Calu3 (cell line): ENCODE measurements at places on chromosomes 2 and 18. TPM values are rescaled to one million over a fixed set of nuclear protein-coding genes. Genes with fewer than 3 reads are reported as not detected.
A peak's percentile ranks its signal among the peaks of the same experiment; 100 is the strongest.

Gene CDK15
- total RNA-seq, result not detected in 2 replicates

Gene IDH1
- 166 TPM in 2 replicates for total RNA-seq

DNA sequence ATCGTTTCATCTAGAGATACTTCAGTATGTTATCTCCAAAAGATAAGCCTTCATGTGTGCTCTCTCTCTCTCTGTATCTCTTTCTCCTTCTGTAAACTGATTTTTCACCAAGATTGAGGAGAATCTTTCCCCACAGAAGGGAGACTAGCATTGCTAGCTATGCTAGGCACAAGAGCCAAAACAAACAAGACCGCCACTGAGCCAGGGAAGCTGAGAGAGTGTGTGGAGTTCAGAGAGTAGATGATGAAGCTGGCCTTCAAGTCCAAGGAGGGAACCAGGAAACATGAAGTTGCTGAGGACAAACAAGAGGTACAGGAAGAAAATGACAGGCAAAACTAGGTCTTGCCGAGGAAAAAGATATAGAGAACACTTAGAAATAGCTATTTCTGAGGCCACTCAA is 23.4 kb downstream of the DAPL1 start:
- no peak for DNase-seq

Gene IL36G
- total RNA-seq, result 0.38 TPM in 1 of 2 replicates, not detected in the other

DNA sequence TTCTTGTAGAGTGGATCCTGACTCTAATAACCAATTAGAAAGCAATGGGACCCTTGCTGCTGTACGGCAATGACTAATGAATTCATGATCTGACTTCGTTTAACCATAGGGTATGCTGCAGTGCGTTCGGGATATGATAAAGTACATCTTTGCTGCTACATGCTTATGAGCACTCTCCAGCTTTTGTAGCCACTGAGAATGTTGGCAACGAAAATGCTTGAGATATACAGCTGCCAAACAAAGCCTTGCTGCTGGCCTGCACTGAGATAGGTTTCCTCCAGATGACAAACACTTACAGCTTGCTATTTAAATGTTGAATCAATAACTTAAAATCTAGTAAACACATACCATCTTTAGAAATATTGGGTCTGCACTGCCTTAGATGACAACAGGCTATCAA is 372.4 kb upstream of the SLC8A1 start:
- DNase-seq, result no peak

Gene UNC80
- total RNA-seq, result not detected in 2 replicates

Gene PARD6G
- total RNA-seq, result 0.81 and 1.5 TPM in 2 replicates

DNA sequence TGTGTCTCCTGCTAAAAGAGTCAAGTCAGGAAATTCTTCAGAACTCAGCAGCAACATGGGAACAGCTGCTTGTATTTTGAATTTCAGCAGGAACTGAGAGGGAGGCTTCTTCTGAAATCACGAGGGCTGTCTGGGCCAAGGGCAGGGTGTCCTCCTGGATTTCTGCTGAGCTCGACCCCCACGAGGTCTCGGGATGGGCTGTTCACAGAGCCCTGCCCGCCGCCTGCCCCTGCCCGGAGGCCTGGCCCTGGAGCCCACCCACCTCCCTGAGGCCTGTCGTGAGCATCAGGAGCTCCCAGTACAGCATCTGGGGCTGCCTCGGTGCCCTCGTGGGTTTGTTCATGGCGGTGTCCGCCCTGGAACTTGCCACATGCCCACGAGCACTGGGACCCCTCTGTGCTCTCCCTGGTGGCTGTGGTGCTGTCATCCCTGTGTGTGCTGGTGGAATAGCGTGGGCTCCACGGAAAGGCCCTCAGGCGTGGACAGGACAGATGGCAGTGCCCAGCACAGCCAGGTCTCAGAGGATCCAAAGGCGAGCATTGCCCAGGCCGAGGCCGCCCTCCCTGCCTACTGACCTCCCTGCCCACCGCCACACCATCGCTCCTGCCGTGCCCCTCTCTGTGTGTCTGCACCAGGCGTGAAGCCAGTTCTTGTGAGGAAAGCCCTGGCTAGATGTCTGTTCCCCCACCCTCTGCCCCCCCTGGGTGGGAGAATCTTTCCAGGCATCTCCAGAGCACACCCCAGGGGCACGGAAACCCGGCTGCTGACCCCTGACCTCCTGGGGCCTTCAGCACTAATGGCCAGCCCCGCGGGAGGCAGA is 25.9 kb downstream of the RAMP1 start:
- no peak for DNase-seq

DNA sequence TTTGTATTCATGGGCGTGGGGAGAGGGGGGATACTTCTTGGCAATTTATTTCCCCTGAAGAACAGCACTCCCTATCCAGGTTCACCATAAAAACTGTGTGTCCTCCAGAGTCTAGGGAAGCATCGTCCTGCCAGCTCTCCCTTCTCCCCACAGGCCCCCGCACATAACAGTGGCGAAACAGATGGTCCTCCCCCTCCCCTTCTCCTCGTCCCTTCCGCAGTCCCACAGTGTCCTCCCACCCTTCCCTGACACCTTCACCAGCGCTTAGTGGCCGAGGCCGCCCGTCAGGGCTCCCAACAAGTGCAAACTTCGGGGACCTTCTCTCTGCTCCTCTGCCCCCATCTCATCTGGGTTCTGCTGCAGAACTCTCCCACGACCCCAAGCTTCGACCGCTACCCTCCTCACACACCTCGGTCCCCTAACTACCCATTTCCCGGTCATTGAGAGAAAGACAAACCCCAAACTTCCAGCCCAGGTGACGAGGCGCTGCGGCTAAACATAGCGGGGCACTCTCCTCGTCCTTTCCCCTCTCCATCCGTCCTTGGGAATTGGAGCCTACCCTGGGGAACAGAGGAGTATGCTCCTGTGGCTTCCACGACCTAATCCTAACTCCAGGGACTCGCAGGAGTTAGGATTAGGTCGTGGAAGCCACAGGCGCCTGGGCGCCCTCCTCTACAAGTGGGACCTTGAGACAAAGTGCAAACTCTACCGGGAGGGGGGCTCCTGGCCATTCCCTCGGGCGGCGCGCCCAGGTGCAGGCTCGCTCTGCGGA is 971 bp downstream of the ZNF385B start:
- no peak for DNase-seq

Gene HOXD1
- not detected in 2 replicates for total RNA-seq

GRCh38 chr18:25446972-25447371 is 95.0 kb upstream of the ZNF521 start:
- DNase-seq, result no peak

- DNase-seq, result no peak
These were observed 103.6 kb upstream of the TGFA start for GRCh38 chr2:70657246-70657645.

Gene ZNF2
- 3.5 and 4.8 TPM in 2 replicates for total RNA-seq

Gene SLC35F6
- 36.9 and 43.0 TPM in 2 replicates for total RNA-seq

Gene C1QL2
- not detected in 2 replicates for total RNA-seq

Gene NEB
- total RNA-seq, result 27.5 and 50.0 TPM in 2 replicates

GRCh38 chr2:180124273-180125139 is 117.4 kb upstream of the CWC22 start:
- DNase-seq, result peak; percentile 24

Gene NTSR2
- not detected in 2 replicates for total RNA-seq

Gene PJVK
- 2.6 and 4.3 TPM in 2 replicates for total RNA-seq

- no peak for DNase-seq
These were observed 39.9 kb upstream of the LDAH start for GRCh38 chr2:20862850-20863249.

GRCh38 chr2:26139269-26140183 is 33.4 kb upstream of the GAREM2 start:
- no peak for DNase-seq

DNA sequence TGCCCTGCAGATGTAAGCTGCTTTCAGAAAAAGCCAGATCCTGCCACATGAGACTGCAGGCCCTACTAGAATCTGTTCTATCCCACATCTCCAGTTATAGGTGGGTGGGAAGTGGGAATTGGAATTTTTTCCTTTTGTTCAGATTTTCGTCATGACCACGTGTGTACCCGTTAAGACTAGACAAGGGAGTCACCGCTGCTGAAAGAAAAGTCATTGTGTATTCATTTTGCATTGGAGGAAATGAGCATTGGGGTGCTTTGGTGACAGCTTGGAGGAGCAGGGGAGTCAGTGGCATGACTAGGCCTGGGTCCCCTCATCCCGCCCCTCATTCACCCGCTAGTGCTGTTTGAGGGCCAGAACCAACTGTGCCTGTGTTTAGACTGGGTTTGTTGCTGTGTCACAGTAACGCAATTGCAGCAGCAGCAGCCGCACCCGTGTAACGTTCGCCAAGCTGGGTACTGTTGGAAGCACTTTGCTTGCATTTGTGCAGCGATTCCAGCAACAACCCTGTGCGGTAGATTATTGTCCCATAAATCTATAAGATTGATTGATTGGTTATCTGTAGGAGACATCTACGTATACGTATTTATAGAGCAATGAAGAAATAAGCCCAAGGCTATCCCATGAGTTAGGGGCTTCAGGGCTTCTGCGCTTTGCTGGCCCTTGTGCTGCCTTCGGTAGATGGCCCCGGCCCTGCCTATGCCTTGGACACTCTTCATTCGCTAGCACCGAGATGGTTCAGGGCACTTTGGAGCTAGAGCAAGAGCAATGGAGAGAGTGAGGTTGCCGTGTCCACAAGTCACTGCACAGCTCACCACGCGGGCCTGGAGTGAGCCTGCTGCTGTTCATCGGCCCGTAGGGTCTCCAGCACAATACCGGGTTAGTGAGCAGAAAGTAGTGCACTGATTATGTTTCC is 194.9 kb downstream of the AGAP1 start:
- DNase-seq, result no peak

DNA sequence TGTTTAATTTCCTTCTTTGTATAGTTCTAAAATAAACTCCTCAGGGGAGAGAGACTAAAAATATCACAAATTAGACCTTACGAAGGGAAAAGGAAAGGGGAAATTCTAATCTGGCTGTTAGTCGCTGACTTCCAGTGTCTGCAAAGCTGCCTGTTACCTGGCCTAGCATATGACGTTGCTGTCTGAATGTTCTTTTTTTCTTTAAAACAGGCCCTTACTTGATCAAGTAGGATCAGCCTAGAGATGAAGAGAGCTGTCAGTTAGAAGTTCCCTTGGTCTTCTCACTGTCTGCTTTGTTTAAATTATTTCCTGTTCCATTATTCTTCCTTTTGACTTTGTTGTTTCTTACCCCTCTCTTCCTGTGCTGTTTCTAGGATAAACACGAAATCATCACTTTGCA is 11.2 kb downstream of the NCK2 start:
- no peak for DNase-seq

GRCh38 chr2:120820263-120820952 is 84.7 kb downstream of the GLI2 start:
- DNase-seq, result no peak
